ENCODE measurements at places on chromosomes 4 and X. TPM values are rescaled to one million over a fixed set of nuclear protein-coding genes. Genes with fewer than 3 reads are reported as not detected.

The RASGEF1B gene
- polyA plus RNA-seq: 10.6 TPM

The PLK4 gene
- 5.5 TPM for polyA plus RNA-seq

The PABPC5 gene
- not detected for polyA plus RNA-seq

The NDNF gene
- polyA plus RNA-seq: 1.5 TPM

DNA sequence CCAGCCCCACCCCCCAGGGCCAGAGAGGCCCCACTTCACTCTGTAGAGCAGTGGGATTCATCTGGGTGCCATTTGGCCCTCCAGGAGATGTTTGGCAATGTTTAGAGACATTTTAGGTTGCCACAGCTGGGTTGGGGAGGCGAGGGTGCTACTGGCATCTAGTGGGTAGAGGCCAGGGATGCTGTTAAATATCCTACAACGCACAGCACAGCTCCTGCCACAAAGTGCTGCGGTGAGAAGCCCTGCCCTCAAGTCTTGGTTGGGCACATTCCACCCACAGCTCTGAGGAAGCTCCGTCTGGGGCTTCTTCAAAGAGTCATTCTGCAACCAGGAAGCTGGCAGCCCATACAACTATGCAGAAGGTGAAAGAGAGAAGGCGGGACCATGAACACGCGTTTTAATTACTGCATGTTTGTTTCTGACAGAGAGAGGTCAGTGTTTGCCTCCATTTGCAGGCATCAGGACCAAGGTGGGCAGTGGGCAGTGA, 48.1 kb upstream of the FAM9C start:
- peak; percentile 69 for DNase-seq

DNA sequence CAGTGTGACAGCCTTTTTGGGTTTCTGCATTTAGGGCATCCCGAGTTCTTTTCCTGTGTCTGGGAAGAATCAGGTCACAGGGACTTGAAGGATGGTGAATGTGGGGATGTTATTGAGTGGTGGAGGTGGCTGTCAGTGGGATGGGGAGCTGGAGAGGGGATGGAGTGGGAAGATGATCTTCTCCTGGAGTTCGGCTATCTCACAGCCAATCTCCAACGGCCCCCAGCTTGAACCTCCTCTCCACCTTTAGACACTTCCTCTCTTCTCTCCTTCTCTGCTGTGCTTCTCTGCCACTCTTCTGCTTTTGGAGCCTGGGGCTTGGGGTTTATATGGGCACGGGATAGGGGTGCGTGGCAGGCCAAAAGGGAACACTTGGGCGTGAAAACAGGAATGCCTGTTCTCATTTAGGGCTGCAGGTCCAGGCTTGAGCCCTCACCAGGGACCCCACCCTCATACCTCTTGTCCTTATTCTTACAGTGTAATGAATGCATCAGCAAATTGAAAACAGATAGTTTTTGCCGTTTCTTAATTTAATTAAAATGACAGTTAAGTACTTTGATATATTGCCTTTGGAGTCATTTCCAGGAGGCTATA, 37.5 kb downstream of the USP9X start:
- no peak for DNase-seq

- DNase-seq: peak; percentile 77
These were observed 104.4 kb downstream of the UCHL1 start for GRCh38 chr4:41360921-41361793.

DNA sequence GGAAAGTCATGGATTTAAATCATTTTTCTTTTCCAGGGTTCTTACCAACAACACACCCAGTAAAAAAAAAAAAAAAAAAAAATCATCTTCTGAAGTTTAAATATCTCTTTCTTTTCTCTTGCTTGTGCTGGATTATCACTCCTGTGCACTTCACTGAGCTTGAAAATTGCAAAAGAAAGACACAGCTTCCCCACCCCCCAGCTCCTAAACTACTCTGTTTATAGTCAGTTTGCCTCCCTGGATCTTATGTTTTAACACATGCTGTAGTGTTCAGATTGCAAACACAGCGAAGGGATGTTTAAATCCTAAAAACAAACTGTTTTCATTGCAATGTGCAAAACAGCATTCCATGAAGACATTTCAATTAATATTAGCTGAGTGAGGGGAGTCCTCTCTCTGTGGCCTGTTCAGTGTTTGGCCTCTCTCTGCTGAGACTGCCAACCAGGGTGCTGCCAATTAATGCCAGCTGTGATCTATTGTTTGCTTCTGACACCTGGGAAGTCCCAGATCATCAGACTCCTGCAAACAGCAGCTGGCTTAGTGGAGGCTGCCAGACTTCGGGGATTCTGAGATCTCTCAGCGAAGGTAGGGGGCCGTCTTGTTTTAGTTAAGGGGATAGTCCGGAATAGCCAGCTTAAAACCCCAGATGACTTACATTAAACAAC, 171.1 kb upstream of the PITX2 start:
- no peak for DNase-seq
